Neural crest cell (in vitro differentiated cells): ENCODE measurements at places on chromosomes 16 and 17.

DNA sequence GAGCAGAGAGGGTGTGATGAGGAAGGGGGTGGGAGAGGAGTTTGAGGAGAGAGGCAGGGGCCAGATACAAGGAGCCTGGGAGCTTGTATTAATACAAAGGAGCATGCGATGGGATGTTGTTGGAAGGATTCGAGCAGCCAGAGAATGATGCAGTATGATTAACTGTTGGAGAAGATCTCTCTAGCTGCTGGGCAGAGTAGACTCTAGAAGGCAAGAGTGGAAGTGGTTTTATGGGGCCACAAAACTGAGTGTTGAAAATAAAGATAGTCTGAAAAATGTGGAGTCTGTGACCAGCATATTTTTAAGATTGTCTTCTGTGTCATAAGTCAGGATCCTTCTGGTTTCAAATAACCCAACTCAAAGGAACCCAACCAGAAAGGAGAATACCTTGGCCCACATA is 98.3 kb downstream of the MSI2 start:
- no peak for DNase-seq

- DNase-seq: no peak
Observed at GRCh38 chr16:12395268-12395667, 408.4 kb downstream of the CPPED1 start.

DNA sequence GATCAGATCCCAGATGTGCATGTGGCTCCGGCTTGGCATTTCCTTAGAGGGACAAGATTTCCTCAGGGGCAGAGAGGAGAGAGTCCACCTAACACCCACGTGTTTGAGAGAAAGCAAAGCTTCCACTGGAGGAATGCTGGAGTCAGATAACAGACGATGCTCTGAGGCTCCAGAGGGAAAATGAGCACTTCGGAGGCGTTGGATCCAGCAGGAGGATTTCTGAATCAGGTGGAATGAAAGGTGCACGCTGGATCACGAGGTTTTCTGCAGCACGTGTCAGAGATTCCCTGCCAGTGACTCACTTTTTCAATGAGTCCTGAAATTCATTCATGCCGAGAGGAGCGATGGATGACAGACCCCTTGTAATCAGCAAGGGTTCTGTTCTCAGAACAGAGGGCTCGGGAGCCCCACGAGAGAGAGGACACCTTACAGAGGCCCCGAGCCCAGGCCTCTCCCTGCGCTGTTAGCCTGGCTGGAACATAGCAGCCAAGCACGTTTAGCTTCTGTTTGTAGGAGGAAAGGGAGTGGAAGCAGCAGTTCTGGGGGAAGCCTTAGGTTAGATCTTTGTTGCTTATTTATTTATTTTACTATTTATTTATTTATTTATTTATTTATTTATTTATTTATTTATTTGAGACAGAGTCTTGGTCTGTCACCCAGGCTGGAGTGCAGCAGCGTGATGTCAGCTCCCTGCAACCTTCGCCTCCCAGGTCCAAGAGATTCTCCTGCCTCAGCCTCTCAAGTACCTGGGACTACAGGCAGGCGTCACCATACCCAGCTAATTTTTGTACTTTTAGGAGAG is 49.3 kb upstream of the JPH3 start:
- DNase-seq: no peak

- no peak for DNase-seq
Observed at GRCh38 chr16:68223072-68223471, 12.9 kb downstream of the ESRP2 start.

DNA sequence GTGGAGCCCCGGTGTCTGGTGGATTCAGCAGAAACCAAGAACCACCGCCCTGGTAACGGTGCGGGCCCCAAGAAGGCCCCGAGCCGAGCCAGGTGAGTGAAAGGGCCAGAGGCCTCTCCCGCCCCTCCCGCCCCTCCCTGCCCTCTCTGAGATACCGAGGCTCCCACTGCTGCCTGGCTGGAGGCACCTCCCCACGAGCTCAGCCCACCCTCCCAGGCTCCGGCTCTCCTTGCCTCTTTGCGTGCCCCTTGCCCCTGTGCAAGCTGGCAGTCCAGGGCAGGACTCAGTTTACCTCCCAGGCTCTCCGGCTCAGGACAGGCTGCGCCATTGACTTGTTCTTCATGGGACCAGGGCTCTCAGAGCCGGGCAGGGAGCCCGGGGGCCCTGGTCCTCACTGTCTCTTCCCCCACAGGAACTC is 14.1 kb upstream of the MYO15B start:
- no peak for DNase-seq

DNA sequence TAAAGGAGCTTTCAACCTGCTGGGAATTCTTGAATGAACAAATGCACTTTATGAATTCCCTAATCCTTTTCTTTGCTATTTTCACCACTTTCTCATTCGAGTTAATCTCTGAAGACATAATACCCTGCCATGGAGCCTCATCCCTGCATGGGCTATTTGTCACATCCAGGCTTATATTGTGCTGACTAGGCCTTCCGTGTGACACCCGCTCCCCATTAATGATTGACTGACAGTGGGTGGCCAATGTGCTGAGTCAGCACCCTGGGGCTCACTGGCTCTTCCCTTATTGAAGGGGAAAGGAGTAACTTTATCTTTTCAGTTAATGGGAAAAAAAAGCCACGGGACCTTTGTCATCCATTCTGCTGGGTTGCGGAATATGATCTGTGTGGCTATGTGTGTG is 1024.8 kb upstream of the EEF2KMT start:
- DNase-seq: no peak

DNA sequence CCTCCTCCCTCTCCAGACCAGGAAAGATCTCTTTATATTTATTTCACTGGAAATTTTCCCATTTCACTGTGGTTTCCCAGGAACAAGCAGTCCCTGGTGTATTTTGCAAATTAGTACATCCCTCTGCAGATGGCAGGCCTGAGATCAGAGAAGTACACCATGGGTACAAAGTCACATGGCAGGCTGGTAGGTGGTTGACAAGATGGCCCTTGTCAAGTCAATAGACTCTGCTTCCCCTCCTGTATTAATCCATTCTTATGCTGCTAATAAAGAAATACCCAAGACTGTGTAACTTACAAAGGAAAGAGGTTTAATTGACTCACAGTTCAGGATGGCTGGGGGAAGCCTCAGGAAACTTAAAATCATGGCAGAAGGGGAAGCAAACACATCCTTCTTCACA is 51.6 kb upstream of the KSR1 start:
- DNase-seq: no peak

DNA sequence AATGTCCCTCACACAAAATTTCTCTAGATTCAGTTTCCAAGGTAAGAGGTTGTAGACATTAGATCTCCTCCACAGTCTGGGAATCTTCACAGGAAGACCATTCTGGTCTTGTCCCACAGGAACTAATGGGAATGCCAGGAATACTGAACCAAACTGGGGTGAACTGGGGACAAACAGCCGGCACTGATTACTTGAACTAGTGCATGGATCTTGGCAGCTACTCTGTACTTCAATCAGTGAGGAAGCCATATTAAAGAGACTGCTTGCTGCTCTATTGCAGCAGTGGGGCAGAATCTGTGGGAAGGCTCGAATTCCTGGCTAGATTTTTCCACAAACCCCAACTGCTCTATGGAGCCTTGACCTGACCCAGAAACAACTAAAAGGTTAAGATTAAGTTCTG is 268.9 kb upstream of the AXIN2 start:
- DNase-seq: no peak

GRCh38 chr17:34301986-34302385 is 16.4 kb downstream of the CCL11 start:
- no peak for DNase-seq

- DNase-seq: no peak
Observed at GRCh38 chr17:35298639-35299038, 55.8 kb downstream of the SLFN5 start.

DNA sequence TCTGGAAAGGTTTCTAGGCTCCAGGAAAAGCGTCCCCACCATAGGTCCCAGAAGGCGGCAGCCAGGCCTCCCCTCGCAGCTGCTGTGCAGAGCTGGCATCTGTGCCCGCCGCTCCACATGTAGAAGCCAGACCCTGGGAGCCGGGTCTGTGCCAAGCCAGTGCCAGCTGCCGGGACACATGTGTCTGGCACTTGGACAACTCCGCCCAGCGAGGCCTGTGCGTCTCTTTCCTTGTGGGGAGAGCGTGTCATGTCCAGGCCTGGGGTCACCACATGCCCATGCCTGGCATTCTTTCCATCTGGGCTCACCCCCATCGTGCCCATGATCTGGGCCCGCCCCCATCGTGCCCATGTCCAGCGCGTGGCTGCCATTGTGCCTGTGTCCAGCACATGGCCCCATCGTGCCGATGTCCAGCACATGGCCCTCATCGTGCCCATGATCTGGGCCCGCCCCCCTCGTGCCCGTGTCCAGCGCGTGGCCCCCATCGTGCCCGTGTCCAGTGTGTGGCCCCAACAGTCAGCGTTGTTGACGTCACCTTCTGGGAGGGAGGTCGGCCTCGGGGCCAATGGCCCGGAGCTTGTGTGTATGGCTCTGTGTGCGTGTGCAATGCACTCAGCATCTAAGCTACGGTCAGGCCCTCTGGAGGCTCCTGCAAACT is 13.3 kb upstream of the ACSF3 start:
- DNase-seq: no peak

DNA sequence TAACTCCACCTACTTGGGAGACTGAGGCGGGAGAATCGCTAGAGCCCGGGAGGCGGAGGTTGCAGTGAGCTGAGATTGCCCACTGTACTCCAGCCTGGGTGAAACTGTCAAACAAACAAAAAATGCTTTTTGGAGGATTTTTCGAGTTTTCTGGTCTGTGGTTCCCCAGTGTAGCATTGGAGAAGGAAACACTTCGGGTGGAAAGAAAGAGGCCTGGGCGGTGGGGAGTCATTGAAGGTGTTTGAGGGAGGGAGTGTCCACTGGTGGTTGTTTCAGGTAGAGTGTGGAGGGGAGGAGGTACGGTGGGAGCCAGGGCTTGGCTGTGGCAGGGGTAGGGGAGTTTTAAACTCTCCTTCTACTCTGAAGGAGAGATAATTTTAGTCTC is 1.2 kb downstream of the RNF213 start:
- no peak for DNase-seq

DNA sequence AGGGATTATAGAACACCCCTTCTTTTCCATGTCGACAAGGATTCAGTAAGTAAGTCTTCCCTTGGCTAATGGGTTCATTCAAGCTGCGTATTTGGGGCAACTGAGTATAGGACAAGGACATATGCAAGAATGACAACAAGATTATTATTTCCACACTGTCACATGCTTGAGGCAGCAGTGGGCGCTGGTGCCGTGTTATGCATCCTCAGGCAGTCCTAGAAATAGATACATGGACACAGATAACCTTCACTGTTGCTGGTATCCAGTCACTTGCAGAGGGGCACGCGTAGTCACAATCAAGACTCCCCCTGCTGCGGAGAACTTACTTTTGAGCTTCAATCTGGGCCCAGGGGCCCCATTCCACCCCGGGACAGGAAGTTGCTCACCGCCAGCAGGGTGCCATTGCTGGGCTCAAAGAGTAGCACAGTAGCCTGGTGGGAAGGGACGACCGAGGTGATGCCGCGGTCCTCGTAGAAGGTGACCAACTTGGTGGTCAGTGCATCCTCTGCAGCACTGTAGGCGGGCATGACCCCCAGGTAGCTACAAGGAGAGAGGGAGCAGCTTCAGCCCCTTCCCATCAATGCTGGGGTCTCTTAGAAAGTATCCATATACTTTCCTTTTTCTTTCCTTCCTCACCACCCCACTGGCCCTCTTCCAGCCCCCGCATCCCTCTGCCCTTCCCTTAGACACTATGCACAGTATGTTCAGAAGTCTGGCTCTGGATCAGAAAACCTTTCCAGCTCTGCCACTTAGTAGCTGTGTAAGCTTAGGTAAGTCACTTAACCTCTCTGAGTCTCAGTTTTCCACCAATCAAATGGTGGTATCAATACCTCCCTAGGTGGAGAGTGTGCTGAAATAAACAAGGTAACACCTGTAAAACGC is 804 bp downstream of the CRYM start:
- no peak for DNase-seq

GRCh38 chr17:80294210-80294609 is 33.6 kb downstream of the RNF213 start:
- no peak for DNase-seq

- no peak for DNase-seq
Observed at GRCh38 chr16:81695321-81696165, 83.5 kb upstream of the PLCG2 start.

GRCh38 chr16:83923581-83924365 is 24.9 kb downstream of the MLYCD start:
- DNase-seq: no peak

GRCh38 chr16:84418056-84418849 is 49.9 kb downstream of the ATP2C2 start:
- DNase-seq: no peak

- DNase-seq: no peak
Observed at GRCh38 chr16:5776876-5777275, 679.3 kb upstream of the EEF2KMT start.

- no peak for DNase-seq
Observed at GRCh38 chr16:85172455-85173145, 60.3 kb upstream of the CIBAR2 start.

DNA sequence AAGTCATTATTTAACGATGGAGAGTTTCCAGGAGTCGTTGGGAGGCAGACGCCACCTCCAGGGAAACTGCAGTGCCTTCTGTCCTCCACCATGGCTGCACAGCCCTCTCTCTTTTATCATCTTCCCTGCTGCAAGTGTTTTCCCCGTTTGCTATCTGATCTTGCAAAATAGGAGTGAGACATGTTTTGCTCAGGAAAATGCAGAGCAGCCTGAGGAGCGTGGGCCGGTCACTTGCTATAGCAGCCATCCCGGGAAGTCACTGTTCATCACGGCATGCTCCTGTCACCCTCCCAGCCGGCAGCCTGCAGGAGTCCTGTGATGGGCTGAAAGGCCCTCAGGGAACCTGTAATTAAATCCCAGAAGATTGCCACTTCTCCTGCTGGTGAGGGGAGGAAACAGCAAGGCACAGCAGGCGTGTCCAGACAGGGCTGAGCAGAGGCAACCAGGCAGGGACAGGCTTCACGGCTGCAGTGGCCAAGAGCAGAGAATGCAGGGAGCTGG is 143.1 kb downstream of the GSG1L start:
- DNase-seq: peak; percentile 38

GRCh38 chr16:26247063-26247462 is 555.3 kb downstream of the HS3ST4 start:
- no peak for DNase-seq

GRCh38 chr16:79777679-79778078 is 177.1 kb upstream of the MAF start:
- no peak for DNase-seq
